ENCODE measurements at places on chromosomes 3 and 15.

GRCh38 chr3:30324587-30324986, 281.8 kb upstream of the TGFBR2 start:
- no peak for DNase-seq
- H3K27me3 ChIP-seq: no peaks in the 10 kb centered on the region
- H3K36me3 ChIP-seq: no peaks in the 10 kb centered on the region
- no peaks in the 10 kb centered on the region for H3K4me1 ChIP-seq

- peaks cover 7% of the 10 kb centered on the region for H3K36me3 ChIP-seq
- DNase-seq: no peak
- H3K27me3 ChIP-seq: no peaks in the 10 kb centered on the region
- H3K4me1 ChIP-seq: no peaks in the 10 kb centered on the region
- no peak overlapping the region for H3K27ac ChIP-seq
Observed at GRCh38 chr3:8882642-8883041, 80.6 kb downstream of the RAD18 start.

DNA sequence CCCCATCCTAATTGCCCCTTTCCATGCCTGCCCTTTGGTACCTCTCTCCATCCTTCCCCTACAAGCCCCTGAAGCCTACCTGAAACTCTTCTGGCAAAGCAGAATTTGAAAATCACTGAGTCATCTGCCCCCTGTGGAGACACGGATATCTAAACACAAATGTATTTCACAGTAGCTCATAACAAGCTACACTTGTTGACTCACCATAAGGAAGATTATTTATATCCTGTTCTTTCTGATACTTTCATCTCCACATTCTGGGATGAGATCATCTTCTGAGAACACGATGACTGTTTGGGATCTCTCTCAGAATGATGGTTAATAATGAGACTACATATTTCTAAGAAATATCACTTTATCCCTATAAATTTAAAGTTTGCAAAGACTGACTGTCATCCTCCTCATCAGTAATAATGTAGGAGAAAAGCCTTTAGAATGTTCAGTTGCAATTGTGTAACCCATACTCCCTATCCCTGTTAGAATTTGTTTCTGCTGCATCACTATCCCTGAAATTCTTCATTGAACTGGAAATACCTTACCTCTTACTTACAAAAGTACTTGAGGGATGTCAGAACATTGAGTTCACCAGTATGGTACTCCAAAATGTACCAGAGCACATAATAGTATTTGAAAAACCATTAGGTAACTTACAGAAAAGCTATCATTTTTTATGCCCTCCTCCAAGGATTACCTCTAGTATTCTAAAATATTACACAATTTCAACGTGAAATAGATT, 116.1 kb upstream of the IL12A start:
- H3K27ac ChIP-seq: no peak overlapping the region
- no peaks in the 10 kb centered on the region for H3K27me3 ChIP-seq
- no peak for DNase-seq
- no peaks in the 10 kb centered on the region for H3K4me1 ChIP-seq
- no peaks in the 10 kb centered on the region for H3K36me3 ChIP-seq

- peaks cover 10% of the 10 kb centered on the region for H3K27me3 ChIP-seq
- no peak overlapping the region for H3K27ac ChIP-seq
- no peak for DNase-seq
- peaks cover 7% of the 10 kb centered on the region for H3K4me1 ChIP-seq
Observed at GRCh38 chr3:127822682-127823425, 539 bp upstream of the MGLL start.

- no peaks in the 10 kb centered on the region for H3K36me3 ChIP-seq
- no peaks in the 10 kb centered on the region for H3K27me3 ChIP-seq
- H3K27ac ChIP-seq: no peak overlapping the region
- H3K4me3 ChIP-seq: no peak overlapping the region
Observed at GRCh38 chr3:144058713-144059112, 87.1 kb downstream of the DIPK2A start.

Data from CD4-positive, alpha-beta memory T cell (primary cell).